ENCODE measurements at places on chromosomes 11 and 22.

GRCh38 chr11:251550-251949, 14.8 kb downstream of the PSMD13 start:
- no peaks in the 10 kb centered on the region for H3K27me3 ChIP-seq
- H3K4me3 ChIP-seq: no peak overlapping the region
- peaks cover 72% of the 10 kb centered on the region for H3K36me3 ChIP-seq
- peaks cover 26% of the 10 kb centered on the region for H3K4me1 ChIP-seq
- H3K27ac ChIP-seq: peak overlapping the region; percentile 10

- no peak overlapping the region for H3K4me3 ChIP-seq
- peaks cover 4% of the 10 kb centered on the region for H3K36me3 ChIP-seq
- H3K4me1 ChIP-seq: peaks cover 23% of the 10 kb centered on the region
- H3K27me3 ChIP-seq: peaks cover 49% of the 10 kb centered on the region
- no peak for DNase-seq
These were observed 3.1 kb upstream of the ARHGEF12 start for GRCh38 chr11:120332822-120333716.

GRCh38 chr11:69449320-69450063, 32.0 kb upstream of the LINC01488 start:
- H3K4me3 ChIP-seq: no peak overlapping the region
- peaks cover under 1% of the 10 kb centered on the region for H3K4me1 ChIP-seq
- no peaks in the 10 kb centered on the region for H3K36me3 ChIP-seq
- DNase-seq: no peak
- H3K27me3 ChIP-seq: peaks cover 53% of the 10 kb centered on the region

GRCh38 chr11:132314911-132315455, 944.6 kb downstream of the NTM start:
- no peaks in the 10 kb centered on the region for H3K36me3 ChIP-seq
- H3K27me3 ChIP-seq: no peaks in the 10 kb centered on the region
- no peak overlapping the region for H3K27ac ChIP-seq
- H3K4me3 ChIP-seq: no peak overlapping the region
- no peaks in the 10 kb centered on the region for H3K4me1 ChIP-seq

DNA sequence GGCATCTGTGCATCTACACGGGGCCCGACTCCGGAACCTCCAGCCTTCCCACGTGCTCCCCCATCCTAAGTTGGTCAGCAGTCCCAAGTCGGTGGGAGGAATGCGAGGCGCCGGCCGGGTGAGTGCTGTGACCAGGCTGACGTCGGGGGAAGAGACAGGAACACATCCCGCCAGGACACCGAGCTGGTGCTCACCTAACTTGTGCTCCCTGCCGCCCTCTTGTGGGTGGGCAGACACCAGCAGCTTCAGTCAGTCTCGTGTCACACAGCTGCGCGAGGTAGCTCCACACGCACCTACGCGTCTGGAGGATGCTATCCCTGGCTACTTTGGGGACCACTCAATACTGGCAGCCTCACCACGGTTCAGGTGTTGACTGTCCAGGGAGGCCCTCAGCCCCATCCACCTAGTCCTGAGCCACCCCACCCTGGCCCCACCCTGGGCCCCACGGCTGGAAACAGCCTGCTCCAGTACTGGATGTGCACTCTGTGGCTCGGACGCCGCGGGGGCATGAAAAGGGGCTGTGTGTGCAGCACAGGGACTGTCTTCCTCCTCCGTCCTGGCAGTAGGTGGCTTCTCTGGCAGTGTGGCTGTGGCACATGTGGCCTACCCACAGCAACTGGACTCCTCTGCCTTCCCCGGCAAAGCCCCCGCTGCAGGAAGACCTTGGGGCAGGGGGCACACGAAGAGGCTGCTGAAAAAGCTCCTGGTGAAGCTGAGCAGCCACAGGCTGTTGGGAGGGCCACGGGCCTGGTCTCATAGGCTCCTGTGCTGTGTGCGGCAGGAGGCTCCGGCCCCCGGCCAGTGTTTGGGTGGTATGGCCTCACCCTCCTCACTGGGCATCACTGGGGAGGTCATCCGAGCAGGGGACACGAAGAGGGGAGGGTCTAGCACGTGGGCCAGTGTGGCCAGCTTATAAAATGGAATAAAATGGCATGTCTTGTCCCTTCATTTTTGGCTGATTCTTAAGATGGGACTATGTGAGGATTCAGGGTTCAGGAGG, 11.2 kb upstream of the BID start:
- H3K27ac ChIP-seq: no peak overlapping the region
- H3K4me1 ChIP-seq: peaks cover 25% of the 10 kb centered on the region
- no peak overlapping the region for H3K4me3 ChIP-seq
- H3K36me3 ChIP-seq: peaks cover 12% of the 10 kb centered on the region

GRCh38 chr11:57798905-57799559, 37.4 kb downstream of the CTNND1 start:
- no peak overlapping the region for H3K4me3 ChIP-seq
- peak overlapping the region; percentile 53 for H3K27ac ChIP-seq
- DNase-seq: no peak
- H3K4me1 ChIP-seq: peaks cover 26% of the 10 kb centered on the region
- peaks cover 32% of the 10 kb centered on the region for H3K36me3 ChIP-seq

DNA sequence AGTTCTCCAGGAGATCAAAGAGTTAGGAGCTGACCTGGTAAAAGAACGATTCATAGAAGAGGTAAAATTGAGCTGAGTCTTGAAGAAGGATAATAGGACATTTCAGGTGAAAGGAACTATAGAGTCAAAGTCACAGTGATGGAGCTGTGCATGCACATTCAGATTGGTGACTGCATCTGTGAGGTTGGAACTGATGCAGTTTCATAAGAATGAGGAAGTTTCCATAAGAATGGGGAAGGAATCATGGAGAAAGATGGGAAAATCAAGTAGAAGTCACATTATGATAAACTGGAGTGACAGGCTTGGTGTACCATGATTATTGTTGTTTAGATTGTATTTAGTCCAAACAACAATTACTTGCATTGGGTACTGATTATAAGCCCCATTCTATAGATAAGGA, 232.2 kb downstream of the FAM76B start:
- H3K27ac ChIP-seq: peak overlapping the region; percentile 99
- DNase-seq: no peak
- no peaks in the 10 kb centered on the region for H3K27me3 ChIP-seq
- peaks cover 55% of the 10 kb centered on the region for H3K4me1 ChIP-seq
- H3K4me3 ChIP-seq: peak overlapping the region; percentile 6

DNA sequence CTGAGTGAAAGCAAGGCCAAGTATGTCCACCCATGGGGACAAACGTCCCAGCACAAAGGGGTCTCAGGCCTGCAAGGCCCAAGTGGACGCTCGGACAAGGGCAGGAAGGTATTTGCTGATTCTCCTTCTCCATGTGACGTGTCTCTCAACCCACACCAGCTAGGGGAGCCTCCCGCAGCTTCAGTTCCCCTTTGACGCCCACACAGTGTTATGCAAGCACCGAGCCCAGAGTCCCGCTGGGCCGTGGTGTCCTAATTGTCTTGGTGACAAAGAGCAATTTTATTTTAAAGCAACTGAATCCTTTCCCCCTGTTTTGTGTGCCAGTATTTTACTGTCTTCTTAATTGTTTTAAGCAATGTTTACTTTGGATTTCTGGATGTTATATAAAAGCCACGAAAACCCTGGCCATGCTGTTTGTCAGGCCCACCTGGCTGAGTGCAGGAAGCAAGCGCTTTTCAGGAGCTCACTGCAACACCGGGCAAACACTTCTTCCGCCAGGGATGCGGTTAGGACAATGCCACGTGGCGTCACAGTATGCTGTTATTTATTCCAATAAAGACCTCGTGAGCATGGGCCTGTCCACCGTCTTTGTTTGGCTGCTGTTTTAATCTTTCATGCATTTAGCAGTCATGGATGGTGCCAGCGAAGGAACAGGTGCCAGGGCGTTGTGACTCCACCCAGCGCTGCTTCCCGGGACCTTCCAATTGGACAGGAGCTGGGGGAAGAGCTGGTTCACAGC, 8.2 kb upstream of the PARVG start:
- H3K36me3 ChIP-seq: no peaks in the 10 kb centered on the region
- no peak for DNase-seq
- no peak overlapping the region for H3K4me3 ChIP-seq
- no peaks in the 10 kb centered on the region for H3K27me3 ChIP-seq
- H3K27ac ChIP-seq: no peak overlapping the region

GRCh38 chr11:62682518-62682917, 3.6 kb upstream of the UBXN1 start:
- DNase-seq: no peak
- H3K27me3 ChIP-seq: peaks cover 6% of the 10 kb centered on the region
- H3K36me3 ChIP-seq: peaks cover 15% of the 10 kb centered on the region

DNA sequence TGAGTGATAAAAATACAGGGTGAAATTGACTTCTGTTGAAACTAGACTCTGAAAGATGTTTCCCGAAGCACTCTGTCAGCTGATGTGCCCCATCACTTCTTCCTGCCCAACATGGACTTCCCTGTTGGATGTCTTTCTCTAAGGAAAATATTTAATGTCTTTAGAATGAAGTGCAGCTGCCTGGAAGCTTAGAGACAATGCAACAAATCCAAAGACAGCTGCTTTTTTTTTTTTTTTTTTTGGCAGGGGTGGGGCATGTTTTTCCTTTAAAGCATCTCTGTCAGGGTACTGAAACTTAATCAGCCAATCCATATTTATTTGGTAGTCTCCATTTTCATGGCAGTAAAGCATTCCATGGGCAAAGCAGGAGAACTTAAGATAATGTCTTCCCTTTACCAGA, 5.9 kb downstream of the JAM3 start:
- no peaks in the 10 kb centered on the region for H3K36me3 ChIP-seq
- H3K4me3 ChIP-seq: no peak overlapping the region
- peaks cover 17% of the 10 kb centered on the region for H3K4me1 ChIP-seq
- H3K27ac ChIP-seq: no peak overlapping the region

- H3K27ac ChIP-seq: no peak overlapping the region
- H3K27me3 ChIP-seq: peaks cover 14% of the 10 kb centered on the region
- no peak overlapping the region for H3K4me3 ChIP-seq
- H3K4me1 ChIP-seq: no peaks in the 10 kb centered on the region
- no peak for DNase-seq
- H3K36me3 ChIP-seq: no peaks in the 10 kb centered on the region
These were observed 125.6 kb downstream of the CSNK2A3 start for GRCh38 chr11:11227296-11228085.

- peaks cover 5% of the 10 kb centered on the region for H3K27me3 ChIP-seq
- H3K36me3 ChIP-seq: no peaks in the 10 kb centered on the region
- H3K4me1 ChIP-seq: no peaks in the 10 kb centered on the region
- H3K27ac ChIP-seq: no peak overlapping the region
- no peak for DNase-seq
These were observed 105.1 kb downstream of the FANCF start for GRCh38 chr11:22520521-22520920.

Measured in activated T-cell treated with anti-CD3 and anti-CD28 coated beads, Interleukin-2, amount 50 U/mL, for 24 hours (primary cell).